ENCODE measurements at places on chromosomes 4 and X. TPM values are rescaled to one million over a fixed set of nuclear protein-coding genes. Genes with fewer than 3 reads are reported as not detected.

DNA sequence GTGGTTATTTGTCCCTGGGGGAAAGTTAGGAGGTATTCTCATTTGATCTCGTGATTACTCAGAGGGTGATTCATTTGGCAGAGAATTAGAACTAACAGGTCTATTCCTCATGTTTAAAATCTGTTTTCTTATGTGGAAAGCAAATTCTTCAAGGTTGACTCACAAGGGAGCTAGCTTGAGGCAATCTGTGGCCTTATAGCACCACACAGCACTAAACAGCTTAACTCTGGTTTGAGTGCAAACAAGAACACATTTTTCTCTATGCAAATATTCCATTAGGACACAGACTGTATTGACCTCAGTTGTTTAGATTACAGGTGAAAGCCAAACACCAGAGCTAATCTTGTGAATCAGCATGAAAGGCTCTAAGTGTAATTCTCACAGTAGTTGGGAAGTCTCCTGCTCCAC lies 694.4 kb upstream of the POU3F4 start:
- no peak overlapping the region for H3K27ac ChIP-seq
- H3K36me3 ChIP-seq, result peaks cover 4% of the 10 kb centered on the region
- no peak overlapping the region for H3K4me3 ChIP-seq

- no peaks in the 10 kb centered on the region for H3K4me1 ChIP-seq
- peaks cover 4% of the 10 kb centered on the region for H3K36me3 ChIP-seq
These were observed 159.4 kb downstream of the TRAM1L1 start for GRCh38 chr4:116925900-116926457.

GRCh38 chr4:31557437-31557836 lies 837.3 kb downstream of the PCDH7 start:
- H3K27me3 ChIP-seq, result no peaks in the 10 kb centered on the region
- peaks cover 5% of the 10 kb centered on the region for H3K36me3 ChIP-seq
- no peak overlapping the region for H3K4me3 ChIP-seq
- H3K4me1 ChIP-seq, result no peaks in the 10 kb centered on the region
- H3K27ac ChIP-seq, result no peak overlapping the region

GRCh38 chrX:77953708-77954107 lies 15.7 kb downstream of the PGAM4 start:
- no peak overlapping the region for H3K4me3 ChIP-seq
- DNase-seq, result no peak
- H3K27me3 ChIP-seq, result no peaks in the 10 kb centered on the region
- H3K27ac ChIP-seq, result no peak overlapping the region

The TDO2 gene
- not detected for total RNA-seq
